HepG2 (cell line): ENCODE measurements at places on chromosomes 7 and 10. TPM values are rescaled to one million over a fixed set of nuclear protein-coding genes. Genes with fewer than 3 reads are reported as not detected.

The ATP5F1C gene
- 306 and 407 TPM in 2 replicates for polyA plus RNA-seq

DNA sequence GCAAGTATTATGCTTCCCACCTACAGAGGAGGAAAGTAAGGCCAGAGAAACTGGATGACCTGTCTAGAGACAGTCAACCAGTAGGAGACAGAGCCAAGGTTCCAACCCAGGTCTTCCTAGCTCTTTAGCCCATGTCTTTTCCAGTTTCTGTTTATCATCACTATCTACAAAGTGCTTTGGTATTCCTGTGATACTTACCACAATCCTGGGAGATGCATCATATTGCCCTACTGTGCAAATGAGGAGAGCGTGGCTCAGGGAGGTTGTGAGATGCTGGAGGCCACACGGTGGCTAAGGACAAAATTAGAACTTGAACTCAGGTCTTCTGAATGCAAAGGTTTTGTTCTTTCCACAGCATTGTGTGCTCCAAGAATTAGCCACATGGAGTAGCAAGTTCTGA, 11.2 kb upstream of the PLEKHA1 start:
- no peaks in the 10 kb centered on the region; the same call in 1 of the 2 replicates for H3K27me3 ChIP-seq

DNA sequence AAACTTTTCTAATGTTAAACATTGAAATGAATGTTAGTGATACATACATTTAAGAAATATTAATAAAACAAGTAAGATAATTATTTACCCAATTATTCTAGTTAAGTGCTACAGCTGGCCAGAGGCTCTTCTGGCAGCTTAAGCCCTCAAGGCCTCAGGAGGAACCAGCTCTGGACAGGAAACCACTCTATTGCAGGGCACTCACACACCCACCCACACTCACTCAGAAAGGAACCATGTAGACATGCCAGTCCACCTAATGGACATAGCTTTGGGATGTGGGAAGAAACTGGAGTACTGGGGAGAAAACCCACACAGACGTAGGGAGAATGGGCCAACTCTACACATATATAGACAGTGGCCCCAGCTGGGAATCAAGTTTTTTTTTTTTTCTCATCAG, 28.2 kb downstream of the UMAD1 start:
- DNase-seq = no peak
- no peak overlapping the region for H3K27ac ChIP-seq
- H3K4me3 ChIP-seq = no peak overlapping the region
- H3K4me1 ChIP-seq = 0 out of 2 replicates have a peak, but pooled peaks cover 6% of the 10 kb centered on the region
- no peaks in the 10 kb centered on the region for H3K36me3 ChIP-seq
- no peaks in the 10 kb centered on the region for H3K27me3 ChIP-seq

DNA sequence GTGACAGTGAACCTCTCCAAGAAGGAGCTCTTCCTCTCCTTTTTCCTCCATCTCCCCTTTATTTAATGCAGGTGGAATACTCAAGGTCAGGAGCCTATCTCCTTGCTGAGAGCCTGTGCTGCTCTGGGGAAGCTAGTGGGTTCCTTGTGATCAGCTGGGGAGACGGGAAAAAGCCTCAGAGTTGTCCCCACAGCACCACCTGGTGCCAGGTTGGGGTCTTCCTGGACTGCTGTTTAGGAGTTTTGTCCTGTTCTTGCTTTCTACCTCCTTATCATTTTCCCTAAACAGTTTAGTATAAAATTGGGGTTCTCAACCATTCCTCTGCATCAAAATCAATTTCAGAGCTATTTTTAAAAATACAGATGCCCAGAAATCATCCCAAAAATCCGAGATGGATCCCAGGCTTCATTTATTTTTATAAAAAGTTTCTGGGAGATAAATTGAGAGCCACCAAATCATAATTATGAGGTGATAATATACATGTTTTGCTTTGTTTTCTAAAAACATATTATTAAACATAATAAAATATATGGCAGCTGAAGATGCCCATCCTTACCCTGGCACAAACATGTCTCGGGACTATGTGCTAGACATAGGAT, 44.3 kb downstream of the MACC1 start:
- H3K27ac ChIP-seq = no peak overlapping the region
- H3K36me3 ChIP-seq = no peaks in the 10 kb centered on the region
- no peak overlapping the region for H3K4me3 ChIP-seq
- no peaks in the 10 kb centered on the region for H3K27me3 ChIP-seq
